ENCODE measurements at places on chromosomes 1 and 21.

DNA sequence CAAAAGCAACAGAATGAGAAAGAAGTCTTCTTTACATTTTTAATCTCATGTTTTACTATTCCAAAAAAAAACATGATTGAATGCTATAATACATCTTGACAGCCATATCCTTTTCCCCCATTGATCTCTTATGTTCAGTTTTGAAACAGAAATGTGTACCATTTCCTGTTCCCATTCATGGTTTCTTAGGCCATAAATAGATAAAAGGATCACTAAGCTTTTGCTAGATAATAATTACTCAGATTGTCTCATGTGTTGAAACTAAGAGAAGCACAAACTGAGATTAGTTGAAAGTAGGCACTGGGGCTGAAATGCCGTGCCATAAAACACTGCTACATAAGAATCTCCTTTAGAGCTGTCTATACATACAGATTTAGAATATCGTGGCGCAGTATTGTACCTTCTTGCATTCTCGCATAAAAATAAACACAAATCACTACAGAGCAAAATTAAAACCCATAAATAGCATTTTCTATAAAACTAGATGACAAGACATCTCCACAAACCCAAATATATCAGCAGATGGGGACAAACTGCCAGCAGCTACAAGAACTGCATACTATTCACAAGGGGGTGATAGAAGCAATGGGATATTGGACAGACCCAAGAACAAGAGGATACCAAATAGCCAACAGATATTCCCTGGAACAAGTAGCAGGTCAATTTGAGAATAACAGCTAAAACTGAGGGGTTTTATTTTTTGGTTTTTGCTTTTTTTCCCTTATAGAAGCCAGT is 405.3 kb upstream of the PRMT6 start:
- DNase-seq = no peak

DNA sequence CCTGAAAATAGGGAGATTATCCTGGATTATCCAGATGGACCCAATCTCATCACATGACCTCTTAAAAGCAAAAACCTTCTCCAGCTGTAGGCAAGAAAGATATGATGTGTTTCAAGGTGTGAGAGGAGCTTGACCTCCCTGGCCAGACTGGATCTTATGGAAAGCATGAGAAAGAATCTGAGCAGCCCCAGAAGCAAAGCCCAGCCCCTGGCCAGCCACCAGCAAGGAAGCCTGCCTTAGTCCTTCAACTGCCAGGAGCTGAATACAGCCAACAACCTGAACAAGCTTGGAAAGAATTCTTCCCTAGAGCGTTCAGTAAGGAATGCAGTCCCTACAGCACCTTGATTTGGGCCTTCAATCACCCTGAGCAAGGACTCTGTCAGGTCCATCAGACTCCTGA is 375.0 kb upstream of the CHRM3 start:
- DNase-seq = no peak

DNA sequence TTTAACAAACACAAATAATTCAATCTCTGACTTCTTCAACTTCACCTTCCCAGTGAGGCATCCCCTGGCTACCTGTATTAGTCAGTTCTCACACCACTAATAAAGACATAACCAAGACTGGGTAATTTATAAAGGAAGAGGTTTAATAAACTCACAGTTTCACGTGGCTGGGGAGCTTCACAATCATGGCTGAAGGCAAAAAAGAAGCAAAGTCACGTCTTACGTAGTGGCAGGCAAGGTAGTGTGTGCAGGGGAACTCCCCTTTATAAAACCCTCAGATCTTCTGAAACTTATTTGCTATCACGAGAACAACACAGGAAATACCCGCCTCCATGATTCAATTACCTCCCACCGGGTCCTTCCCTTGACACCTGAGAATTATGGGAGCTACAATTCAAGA is 478.5 kb downstream of the ADGRL2 start:
- DNase-seq = no peak

DNA sequence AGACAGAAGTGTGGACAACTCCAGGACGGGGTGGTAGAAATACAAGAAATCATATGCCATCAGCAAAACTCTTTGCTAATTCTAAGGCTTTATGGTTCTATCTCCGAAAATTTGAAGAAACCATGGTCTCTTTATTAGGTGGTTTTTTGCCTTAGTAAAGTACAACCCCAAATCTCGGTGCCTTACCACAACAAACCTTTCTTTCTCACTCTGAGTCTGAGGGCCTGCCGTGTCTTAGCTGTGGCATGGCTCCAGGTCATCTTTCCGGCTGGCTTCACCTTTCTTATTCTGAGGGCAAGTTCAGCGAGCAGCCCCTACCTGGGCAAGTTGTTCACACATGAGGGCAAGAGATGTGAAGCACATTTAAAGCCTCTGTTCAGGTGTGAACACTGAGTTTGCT is 280.6 kb downstream of the TTLL7 start:
- DNase-seq = no peak

DNA sequence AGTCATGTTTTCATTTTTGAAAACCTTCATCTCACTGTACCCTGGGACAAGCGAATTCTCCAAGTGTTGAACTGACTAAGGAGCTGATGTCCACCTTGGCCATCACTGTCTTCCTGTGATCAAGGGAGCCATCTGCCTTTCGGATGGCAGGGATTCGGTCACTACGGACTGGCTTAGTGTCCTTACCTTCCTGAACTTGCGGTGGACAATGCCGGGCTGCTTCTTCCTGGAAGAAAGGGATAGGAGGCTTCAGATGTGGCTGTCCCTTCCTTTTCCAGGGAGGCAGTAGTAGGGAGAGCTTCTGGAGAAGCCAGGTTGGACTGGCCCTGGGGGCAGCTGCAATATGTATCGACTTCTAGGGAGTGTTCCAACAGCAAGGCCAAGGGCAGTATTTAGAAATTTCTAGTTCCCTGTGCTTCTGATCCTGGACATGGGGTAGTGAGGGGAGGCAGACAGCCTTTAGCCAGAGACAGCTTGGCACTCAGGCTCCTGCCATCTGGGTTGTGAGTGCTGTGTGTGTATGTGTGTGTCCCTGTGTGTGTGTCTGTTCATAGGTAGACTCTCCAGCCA is 114.6 kb downstream of the IER5 start:
- no peak for DNase-seq

DNA sequence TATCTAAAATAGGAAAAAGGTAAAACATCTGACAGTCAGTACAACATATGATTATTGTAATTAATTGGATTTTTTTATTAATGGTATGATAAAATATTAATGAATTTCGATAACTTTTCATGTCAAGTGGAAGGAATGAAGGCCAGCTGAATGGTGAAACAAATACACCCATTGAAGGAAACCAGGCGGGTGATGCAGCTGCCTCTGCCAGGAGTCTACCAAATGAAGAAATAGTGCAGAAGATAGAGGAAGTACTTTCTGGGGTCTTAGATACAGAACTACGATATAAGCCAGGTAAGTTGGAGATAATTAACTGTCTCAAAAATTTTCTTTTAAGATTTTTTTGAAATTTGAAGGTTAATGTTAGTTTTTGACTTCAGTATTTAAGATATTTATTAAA is 3.2 kb downstream of the SON start:
- no peak for DNase-seq

DNA sequence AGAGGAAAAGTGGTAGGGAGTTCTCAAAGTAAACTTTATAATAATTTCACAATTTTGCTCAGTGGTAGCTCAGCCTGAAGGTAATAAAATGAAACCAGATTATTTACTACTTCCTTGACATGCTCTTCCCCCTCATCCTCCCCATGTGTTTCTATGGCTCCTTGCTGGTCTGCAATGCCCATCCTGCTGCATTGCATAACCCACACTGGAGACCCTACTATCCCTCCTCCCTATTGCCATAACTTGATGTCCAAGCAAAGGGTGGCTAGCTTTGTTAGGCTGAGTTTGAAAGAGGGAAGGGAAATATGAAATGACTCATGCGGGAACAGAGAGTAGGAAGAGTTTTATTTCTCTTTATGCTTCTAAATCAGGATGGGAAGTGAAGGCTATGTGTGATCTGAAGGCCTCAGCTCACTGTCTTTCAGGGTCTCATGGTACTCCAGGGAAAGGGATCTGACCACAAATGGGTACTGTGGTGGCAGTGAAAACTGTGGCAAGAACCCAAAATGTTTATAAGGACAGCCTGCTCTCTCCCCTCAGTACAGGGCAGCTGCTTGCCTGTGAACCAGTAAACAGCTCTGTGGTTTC is 36.4 kb upstream of the HSD17B7 start:
- DNase-seq = no peak

DNA sequence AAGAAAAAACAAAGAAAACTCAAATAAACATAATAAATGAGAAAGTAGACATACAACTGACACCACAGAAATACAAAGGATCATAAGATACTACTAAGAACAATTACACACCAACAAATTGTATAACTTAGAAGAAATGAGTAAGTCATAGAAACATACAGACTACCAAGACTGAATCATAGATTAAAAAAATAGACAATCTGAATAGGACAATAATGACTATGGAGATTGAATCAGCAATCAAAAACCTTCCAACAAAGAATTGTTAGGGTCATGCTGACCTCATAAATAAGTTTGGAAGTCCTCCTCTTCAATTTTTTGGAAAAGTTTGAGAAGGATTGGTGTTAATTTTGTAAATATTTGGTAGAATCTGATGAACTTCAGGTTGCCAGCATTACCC is 159.0 kb downstream of the PTBP2 start:
- DNase-seq = no peak

GRCh38 chr1:71054281-71054731 is 6.7 kb upstream of the PTGER3 start:
- DNase-seq = no peak

GRCh38 chr1:17177651-17178050 is 27.3 kb upstream of the PADI1 start:
- no peak for DNase-seq

- no peak for DNase-seq
Observed at GRCh38 chr21:45655124-45655523, 11.6 kb downstream of the PCBP3 start.

GRCh38 chr1:228363686-228364067 is 43.0 kb downstream of the TRIM11 start:
- no peak for DNase-seq
